Bladder microvascular endothelial cell (primary cell): ENCODE measurements at places on chromosomes 3 and 15. TPM values are rescaled to one million over a fixed set of nuclear protein-coding genes. Genes with fewer than 3 reads are reported as not detected.

BNC1 gene
- total RNA-seq, result 0.49 and 9.9 TPM in 2 replicates

GOLGA6D gene
- total RNA-seq, result under 0.01 TPM in 1 of 2 replicates, not detected in the other

PLOD2 gene
- total RNA-seq, result 69.6 and 223 TPM in 2 replicates

LMOD3 gene
- 0.06 TPM in 1 of 2 replicates, not detected in the other for total RNA-seq

TRAT1 gene
- not detected in 2 replicates for total RNA-seq

CDHR4 gene
- not detected in 2 replicates for total RNA-seq

ESYT3 gene
- total RNA-seq, result not detected in 2 replicates

TIPARP gene
- 18.1 and 29.3 TPM in 2 replicates for total RNA-seq

FANCD2 gene
- total RNA-seq, result 18.9 and 19.7 TPM in 2 replicates
